Nephron progenitor cell (in vitro differentiated cells): ENCODE measurements at places on chromosomes 5 and 9.
A peak's percentile ranks its signal among the peaks of the same experiment; 100 is the strongest.

GRCh38 chr9:124180557-124180956, 77.2 kb upstream of the NEK6 start:
- H3K36me3 ChIP-seq = no peaks in the 10 kb centered on the region
- H3K27me3 ChIP-seq = peaks cover 55% of the 10 kb centered on the region
- H3K4me3 ChIP-seq = no peak overlapping the region
- DNase-seq = no peak

DNA sequence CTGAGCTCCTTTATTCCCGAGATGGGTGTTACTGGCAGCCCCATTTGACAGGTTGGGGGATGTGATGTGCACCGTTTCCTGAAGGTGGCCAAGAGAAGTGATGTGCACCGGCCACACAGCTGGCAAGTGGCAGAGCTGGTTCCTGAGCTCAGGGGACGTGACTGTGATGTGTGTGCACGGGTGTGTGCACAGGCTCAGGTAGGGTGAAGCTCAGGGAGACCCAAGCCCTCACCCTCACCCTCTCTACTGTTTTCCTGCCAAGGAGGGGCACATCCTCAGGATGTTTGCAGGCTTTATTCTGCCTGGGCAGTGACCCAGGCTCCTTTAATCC, 56.6 kb downstream of the WWC1 start:
- no peak overlapping the region for H3K27ac ChIP-seq
- peaks cover 4% of the 10 kb centered on the region for H3K36me3 ChIP-seq
- no peaks in the 10 kb centered on the region for H3K4me1 ChIP-seq
- peaks cover 11% of the 10 kb centered on the region for H3K27me3 ChIP-seq
- no peak overlapping the region for H3K4me3 ChIP-seq

- no peak overlapping the region for H3K4me3 ChIP-seq
- H3K4me1 ChIP-seq = no peaks in the 10 kb centered on the region
- no peak overlapping the region for H3K27ac ChIP-seq
- no peaks in the 10 kb centered on the region for H3K36me3 ChIP-seq
- no peaks in the 10 kb centered on the region for H3K27me3 ChIP-seq
Measured at GRCh38 chr9:12760758-12761157, 14.1 kb upstream of the LURAP1L start.

DNA sequence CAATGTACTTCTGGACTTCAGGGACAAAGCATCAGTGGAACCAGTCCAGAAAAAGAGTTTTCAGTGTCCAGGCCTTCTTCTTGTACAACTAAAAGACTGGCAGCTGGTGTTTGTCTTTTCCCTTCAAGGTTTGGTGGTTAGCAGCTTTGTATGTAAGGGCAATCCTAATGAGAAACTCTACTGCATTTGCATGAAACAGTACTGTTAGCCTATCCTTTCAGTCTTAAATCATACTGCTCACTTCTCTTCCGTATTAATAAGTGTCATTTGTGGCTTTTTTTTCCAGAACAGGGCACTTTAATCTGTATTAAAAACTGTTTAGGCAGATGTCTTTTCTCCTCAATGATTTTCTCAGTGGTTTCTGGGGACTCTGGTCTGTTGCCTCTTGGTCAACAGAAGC, 48.9 kb downstream of the FAM174A start:
- peaks cover 21% of the 10 kb centered on the region for H3K36me3 ChIP-seq
- no peak for DNase-seq
- H3K4me1 ChIP-seq = no peaks in the 10 kb centered on the region
- H3K27ac ChIP-seq = no peak overlapping the region
- no peaks in the 10 kb centered on the region for H3K27me3 ChIP-seq

DNA sequence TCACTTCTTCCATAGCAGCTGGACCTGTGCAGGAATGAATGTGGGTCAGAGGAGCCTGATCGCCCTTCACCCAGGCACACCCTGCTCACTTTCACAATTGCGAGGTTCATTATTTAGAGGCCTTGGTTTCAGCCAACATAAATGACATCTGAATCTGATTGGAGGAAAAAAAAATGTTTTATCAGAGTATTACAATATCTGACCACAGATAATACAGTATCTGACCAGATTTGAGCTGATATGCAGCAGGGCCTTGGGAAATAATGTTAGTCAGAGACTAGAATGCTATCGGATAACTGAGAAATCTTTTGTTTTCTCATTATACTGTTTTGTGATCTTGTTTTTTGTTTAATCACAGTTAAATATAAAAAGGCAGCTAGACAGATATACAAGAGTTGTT, 7.7 kb downstream of the ICE1 start:
- H3K4me1 ChIP-seq = peaks cover 30% of the 10 kb centered on the region
- no peaks in the 10 kb centered on the region for H3K36me3 ChIP-seq
- no peak overlapping the region for H3K4me3 ChIP-seq
- H3K27ac ChIP-seq = no peak overlapping the region

DNA sequence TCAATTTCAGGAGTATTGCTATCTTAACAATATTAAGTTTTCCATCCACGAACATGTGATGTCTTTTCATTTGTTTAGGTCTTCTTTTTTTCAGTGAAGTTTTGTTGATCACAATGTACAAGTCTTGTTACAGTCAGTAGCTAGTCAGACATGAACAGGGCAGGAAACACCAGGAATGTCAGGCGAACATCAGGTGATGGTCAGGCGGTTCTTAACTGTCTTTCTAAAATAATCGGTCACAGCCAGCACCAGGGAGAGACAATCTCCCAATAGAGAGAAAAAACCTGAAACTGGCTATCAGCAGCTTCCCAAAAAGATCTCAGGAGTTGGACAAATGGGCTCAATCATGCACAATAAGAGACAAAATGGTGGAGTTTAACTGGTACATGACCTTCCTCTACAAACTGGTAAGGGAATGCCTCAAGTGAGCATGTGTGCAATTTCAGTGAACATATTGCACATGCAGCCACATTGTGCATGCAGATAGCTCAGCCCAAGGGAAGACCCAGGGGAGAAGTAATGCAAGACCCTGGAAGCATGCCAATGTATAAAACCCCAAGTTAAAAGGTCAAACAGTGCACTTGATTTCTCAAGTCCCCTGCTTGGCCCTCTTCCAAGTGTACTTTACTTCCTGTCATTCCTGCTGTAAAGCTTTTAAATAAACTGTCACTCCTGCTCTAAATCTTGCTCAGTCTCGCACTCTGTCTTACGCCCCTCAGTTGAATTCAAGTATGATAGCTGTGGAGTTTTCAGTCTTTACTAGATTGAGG, 176.1 kb upstream of the RASEF start:
- H3K4me1 ChIP-seq = peaks cover 12% of the 10 kb centered on the region
- H3K27me3 ChIP-seq = no peaks in the 10 kb centered on the region
- no peak overlapping the region for H3K4me3 ChIP-seq
- peaks cover 10% of the 10 kb centered on the region for H3K36me3 ChIP-seq
- no peak for DNase-seq

DNA sequence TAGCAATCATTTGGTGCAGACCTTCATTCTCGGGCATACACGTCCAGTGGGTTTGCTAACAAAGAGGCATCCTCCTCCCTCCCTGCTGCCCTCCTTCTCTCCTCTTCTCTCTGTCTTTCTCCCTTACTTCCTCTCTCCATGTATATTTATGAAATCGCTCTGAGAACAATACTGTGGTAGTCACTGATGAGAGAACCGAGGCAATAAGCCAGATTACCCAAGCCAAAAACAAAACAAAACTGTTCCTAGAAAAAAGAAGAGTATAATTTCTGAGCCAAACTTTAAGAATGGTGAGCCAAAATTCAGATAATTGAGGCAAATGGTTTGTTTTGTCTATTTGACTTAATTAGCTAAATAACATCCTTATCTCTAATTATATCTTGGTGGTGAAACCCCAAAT, 15.8 kb upstream of the HMHB1 start:
- H3K27ac ChIP-seq = no peak overlapping the region
- H3K4me1 ChIP-seq = peaks cover 6% of the 10 kb centered on the region
- DNase-seq = no peak
- no peaks in the 10 kb centered on the region for H3K36me3 ChIP-seq
- H3K27me3 ChIP-seq = peaks cover 4% of the 10 kb centered on the region
- H3K4me3 ChIP-seq = no peak overlapping the region

DNA sequence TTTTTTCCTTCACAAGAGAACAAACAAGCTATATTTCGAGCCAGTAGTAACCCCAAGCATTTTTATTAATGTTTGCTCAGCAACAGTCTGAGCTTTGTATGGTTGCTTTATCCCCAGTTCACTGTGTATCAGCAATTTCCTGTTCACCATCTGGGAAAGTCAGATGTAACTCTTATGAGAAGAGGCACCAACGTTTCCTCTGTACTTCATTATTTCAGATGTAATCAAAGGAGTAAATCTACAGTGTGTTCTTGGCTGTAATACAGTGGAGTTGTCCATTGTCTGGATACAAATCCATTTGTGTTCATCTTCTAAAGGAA, 340.2 kb downstream of the ARRDC3 start:
- H3K36me3 ChIP-seq = peaks cover 46% of the 10 kb centered on the region
- no peak for DNase-seq
- peaks cover 12% of the 10 kb centered on the region for H3K4me1 ChIP-seq
- H3K4me3 ChIP-seq = no peak overlapping the region
- H3K27ac ChIP-seq = no peak overlapping the region
- H3K27me3 ChIP-seq = no peaks in the 10 kb centered on the region

- no peak overlapping the region for H3K4me3 ChIP-seq
- peak overlapping the region; percentile 95 for H3K27ac ChIP-seq
- peaks cover 6% of the 10 kb centered on the region for H3K27me3 ChIP-seq
Measured at GRCh38 chr9:136614967-136615623, 47.6 kb upstream of the EGFL7 start.

GRCh38 chr5:75471193-75471592, 40.2 kb downstream of the CERT1 start:
- H3K4me3 ChIP-seq = no peak overlapping the region
- no peak for DNase-seq
- no peak overlapping the region for H3K27ac ChIP-seq
- no peaks in the 10 kb centered on the region for H3K4me1 ChIP-seq
- H3K27me3 ChIP-seq = no peaks in the 10 kb centered on the region

DNA sequence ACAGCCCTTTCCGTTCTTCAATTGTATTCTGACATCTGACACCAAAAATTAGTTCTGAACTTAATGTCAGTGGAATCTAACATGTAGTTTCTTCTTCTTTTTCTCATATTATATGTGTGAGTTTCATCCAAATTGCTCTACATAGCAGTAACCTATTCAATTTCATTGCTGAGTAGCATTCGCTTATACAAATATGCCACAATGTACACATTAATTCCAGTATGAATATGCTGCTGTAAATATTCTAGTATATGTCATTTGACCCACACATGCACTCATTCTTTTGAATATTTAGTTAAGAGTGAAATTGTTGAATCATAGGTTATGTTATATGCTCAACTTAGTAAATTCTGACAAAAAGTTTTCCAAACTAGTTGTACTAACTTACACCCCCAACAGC, 550.9 kb downstream of the CHSY3 start:
- H3K27ac ChIP-seq = no peak overlapping the region
- no peak overlapping the region for H3K4me3 ChIP-seq
- H3K27me3 ChIP-seq = no peaks in the 10 kb centered on the region
- no peaks in the 10 kb centered on the region for H3K4me1 ChIP-seq

DNA sequence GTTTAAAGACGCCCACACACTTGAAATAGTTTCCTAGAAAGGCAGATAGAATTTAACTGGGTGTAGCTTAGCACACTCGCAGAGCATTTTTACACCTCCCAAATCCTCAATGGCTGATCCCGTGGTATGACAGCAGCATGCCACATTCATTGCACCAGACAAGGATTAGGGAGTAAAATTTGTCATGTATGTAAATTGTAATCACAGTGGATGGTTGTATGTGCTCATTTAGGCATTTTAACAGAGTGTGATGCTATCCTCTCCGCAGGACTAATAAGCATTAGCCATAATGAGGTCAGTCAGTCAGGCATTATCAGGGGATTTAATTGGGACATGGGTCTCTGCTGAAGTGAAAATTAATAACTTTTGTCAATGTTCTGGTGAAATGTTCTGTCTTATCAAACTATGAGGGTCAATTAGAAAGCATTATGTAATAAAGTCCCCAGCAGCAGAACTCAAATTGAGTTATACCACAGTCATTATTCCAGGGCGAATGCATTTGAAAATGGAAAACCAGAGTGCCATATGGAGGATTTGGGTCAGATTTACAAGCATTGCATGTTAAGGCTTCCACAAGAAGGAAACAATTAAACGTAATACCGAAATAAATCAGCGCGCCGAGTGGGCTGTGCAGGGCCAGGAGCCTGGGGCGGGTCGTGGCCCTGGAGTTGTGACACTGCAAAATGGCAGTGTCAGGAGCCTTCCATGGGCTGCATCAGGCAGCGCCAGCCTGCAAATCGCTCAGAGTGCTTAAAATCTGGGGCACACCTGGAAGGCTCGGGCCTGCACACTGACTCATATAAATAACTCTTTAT, 602.2 kb downstream of the BNC2 start:
- H3K27me3 ChIP-seq = peaks cover 2% of the 10 kb centered on the region
- H3K36me3 ChIP-seq = no peaks in the 10 kb centered on the region
- H3K4me3 ChIP-seq = no peak overlapping the region

DNA sequence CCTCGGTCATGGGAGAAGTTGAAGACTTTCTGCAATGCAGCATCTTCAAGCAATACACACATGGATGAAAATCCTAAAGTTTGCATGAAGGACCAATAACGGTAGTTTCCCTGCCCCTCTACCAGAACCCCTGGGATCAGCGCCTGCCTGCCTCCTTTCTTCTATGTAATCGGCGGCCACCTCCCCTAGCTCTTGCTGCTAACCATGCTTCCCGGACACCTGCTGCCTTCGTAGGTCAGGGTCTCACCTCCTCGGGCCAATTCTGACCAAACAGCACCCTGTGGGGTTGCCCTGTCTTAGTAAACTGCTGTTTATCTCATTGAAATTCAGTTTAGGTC, 388 bp upstream of the MED10 start:
- H3K36me3 ChIP-seq = peaks cover 38% of the 10 kb centered on the region
- peak overlapping the region; percentile 98 for H3K4me3 ChIP-seq
- peaks cover 3% of the 10 kb centered on the region for H3K27me3 ChIP-seq

DNA sequence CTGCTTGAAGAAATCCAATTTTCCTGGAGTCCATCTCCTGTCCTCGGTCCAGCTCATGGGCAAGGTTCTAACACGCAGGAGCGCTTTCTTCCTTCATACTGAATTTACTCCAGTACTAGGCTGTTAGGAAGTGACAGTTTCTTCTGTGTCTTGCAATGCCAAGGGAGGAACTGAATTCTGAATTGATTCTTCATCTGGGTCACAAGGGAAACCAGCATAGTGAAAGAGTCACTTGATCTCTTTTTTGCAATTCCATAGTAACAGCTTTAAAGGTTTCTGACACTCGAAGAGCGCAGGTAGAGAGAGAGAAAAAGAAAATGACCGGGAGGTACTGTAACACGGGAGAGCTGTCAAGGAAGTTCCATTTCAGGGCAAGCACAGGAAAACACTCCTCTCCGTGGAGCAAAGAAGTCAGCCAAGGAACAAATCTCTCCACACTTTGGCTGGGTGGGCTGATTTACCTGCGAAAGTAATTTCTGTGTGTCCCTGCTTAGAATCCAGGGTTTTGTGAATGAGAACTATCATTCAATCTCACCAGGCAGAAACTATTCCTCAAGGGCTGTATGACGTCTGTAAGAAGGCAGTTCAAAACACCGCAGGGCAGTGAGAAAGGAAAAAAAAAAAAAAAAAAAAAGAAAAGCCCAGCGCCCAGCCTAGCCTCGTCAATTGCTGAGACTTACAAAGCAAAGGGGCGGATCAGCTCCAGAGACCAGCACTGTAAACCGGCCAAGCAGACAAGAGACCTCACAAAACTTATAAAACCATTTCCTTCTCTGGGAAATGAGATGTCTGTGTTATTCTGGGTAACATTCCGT, 617.8 kb downstream of the PDE4D start:
- H3K27ac ChIP-seq = peak overlapping the region; percentile 85
- DNase-seq = peak; percentile 36
- H3K4me3 ChIP-seq = peak overlapping the region; percentile 87
- no peaks in the 10 kb centered on the region for H3K27me3 ChIP-seq
- peaks cover 48% of the 10 kb centered on the region for H3K4me1 ChIP-seq

- peaks cover 13% of the 10 kb centered on the region for H3K4me1 ChIP-seq
- H3K4me3 ChIP-seq = no peak overlapping the region
- no peak overlapping the region for H3K27ac ChIP-seq
- DNase-seq = no peak
- no peaks in the 10 kb centered on the region for H3K36me3 ChIP-seq
Measured at GRCh38 chr5:58961631-58962280, 378.9 kb downstream of the RAB3C start.

- peaks cover 32% of the 10 kb centered on the region for H3K4me1 ChIP-seq
- H3K27ac ChIP-seq = peak overlapping the region; percentile 41
Measured at GRCh38 chr5:17056141-17056631, 120.1 kb upstream of the MYO10 start.
